Epithelial cell of proximal tubule (primary cell): ENCODE measurements at places on chromosomes 12 and 14.

GRCh38 chr12:110159671-110160245 lies 35.6 kb downstream of the IFT81 start:
- no peak for DNase-seq

- DNase-seq = no peak
These were observed 31.2 kb downstream of the CCDC59 start for GRCh38 chr12:82326905-82327503.

DNA sequence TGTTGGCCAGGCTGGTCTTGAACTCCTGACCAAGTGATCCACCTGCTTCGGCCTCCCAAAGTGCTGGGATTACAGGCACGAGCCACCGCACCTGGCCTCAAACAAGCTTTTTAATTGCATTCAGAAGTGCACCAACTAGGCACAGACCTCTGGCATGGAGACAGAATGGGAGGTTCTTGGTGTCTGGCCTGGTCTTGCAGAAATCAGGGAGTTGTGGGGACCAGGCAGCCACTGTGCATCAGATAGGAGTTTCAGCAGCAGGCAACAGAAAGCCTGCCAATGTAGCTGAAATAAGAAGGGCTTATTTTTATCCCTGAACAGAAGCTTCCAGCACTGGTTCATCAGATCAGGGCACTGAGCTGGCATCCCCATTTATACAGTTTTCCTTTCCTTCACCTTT lies 22.2 kb upstream of the TCL1B start:
- no peak for DNase-seq

DNA sequence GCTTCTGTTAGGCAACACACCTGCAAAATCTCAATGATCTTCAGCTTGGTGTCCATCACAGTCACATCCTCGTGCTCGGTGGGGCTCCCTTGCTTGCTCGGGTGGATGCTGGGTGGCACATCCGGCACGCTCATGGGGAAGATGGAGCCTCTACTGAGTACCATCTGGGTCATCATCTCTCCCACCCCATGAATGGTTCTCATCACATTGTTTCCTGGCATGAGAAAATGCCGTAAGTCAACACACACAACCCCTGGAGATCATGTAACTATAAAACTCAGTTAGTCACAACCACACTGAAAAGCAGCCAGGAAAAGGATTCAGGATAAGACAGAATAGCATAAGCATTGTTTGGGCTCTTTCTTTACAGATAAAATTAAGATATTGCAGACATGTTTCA lies 201.1 kb downstream of the ITPR2 start:
- DNase-seq = no peak

- no peak for DNase-seq
These were observed 194.8 kb upstream of the C14orf180 start for GRCh38 chr14:104384776-104385071.

- peak; percentile 35 for DNase-seq
These were observed 96.2 kb upstream of the PTPRB start for GRCh38 chr12:70733385-70733784.

DNA sequence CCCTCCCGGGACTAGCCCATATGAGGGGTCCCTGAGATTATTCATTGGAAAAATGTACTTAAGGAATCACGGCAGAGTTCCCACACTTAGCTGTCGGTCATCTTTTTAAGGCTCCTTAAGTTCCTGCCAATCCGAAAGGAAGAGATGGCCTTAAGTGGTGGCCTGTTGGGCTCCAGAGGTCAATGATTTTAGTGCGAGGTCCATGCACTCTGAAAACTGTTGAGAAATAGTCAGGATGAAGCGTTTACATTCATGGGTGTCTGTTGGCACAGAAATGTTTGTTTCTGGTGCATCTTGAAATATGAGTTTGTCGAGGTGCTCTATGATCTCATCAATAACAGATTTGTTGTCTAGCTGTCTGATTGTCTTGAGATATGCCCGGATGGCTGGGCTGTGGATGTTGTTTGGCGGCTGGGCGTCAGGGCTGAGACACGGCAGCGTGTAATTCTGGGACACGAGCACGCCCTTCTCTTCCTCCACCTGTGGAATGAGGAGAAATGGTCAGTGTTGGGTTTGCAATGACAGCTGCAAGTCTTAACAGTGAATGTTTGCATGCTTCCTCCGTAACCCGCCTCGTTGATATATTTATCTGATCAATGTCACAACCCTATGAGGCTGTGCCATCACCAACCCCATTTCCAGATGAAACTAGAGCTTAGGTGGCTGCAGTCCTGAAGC lies 1.6 kb downstream of the IL31 start:
- DNase-seq = no peak

GRCh38 chr12:67237231-67237630 lies 31.9 kb upstream of the CAND1 start:
- DNase-seq = no peak

GRCh38 chr14:63523735-63524426 lies 19.3 kb downstream of the PPP2R5E start:
- no peak for DNase-seq

DNA sequence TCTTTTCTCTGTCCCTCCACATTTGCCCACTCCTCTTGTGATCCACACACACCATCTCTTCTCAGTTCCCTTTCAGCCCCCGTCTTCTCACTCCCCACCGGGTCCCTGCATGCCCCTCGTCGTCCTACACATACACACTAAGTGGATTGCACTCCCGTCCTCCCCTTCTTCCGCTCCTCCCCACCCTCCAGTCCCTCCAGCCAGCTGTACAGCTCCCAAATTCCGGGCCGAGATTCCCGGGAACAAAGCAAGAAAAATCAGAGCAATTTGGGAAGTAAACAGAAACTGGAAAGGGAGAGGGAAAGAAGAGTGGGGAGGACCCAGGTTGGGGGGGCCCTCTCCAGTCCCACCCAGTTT lies 282 bp upstream of the IGFBP6 start:
- DNase-seq = no peak

- no peak for DNase-seq
These were observed 33.7 kb downstream of the TCTN1 start for GRCh38 chr12:110647631-110648040.
